Stimulated activated CD8-positive, alpha-beta memory T cell treated with anti-CD3 and anti-CD28 coated beads, Interleukin-15, amount 100 ng/mL, for 48 hours (primary cell): ENCODE measurements at places on chromosomes 3 and 15.

GRCh38 chr15:50112488-50113186, 6.4 kb downstream of the ATP8B4 start:
- DNase-seq = no peak

- DNase-seq = no peak
Observed at GRCh38 chr3:123586968-123587367, 2.1 kb upstream of the HACD2 start.

- DNase-seq = no peak
Observed at GRCh38 chr3:42822828-42823227, 13.6 kb downstream of the ACKR2 start.

DNA sequence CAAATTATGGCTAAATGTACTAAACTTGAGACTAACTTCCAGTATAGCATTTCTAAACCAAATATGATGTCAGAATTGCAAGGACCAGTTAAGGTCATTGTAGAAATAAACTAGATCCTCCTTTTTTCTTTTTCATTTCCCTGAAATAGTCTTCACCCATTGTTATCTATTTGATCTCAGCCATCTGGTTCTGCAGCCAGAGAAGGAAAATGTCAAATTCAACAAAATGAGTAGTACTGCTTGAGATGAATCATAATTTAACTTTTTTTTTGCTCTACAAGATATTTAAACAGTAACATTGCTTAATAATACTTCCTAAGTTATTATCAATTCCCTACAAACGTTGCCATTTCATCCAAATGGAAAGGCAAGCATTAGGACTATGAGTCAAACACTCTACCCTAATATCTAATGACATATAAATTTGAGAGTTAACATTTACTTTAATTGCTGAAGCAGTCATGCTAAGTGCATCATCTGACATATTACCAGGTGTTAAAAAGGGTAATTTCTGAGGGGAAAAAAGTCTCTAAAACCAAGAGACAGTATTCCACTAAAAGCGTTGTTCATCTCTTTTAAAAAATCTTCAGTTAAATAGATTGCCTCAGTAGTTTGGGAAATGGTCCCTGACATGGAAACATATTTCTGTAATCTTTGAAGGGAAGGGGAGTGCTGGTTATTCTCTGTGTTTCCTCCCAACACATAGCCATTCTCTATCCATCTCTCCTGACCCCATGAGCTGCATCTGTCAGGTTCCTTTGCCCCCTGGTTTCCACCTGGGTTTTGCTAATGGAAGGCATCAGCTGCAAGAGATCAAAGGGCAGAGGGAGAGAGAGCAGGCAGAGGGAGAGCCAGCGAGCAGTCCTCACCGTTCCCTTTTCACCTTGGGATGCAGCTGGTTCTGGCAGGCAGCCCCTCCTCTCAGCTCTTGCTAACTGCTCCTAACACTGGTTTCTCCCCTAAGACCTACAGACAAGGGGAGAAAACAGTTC, 138.5 kb downstream of the ARPP21 start:
- no peak for DNase-seq

- no peak for DNase-seq
Observed at GRCh38 chr15:63559753-63560152, 37.4 kb upstream of the FBXL22 start.

- no peak for DNase-seq
Observed at GRCh38 chr3:55569033-55569599, 82.0 kb upstream of the WNT5A start.

DNA sequence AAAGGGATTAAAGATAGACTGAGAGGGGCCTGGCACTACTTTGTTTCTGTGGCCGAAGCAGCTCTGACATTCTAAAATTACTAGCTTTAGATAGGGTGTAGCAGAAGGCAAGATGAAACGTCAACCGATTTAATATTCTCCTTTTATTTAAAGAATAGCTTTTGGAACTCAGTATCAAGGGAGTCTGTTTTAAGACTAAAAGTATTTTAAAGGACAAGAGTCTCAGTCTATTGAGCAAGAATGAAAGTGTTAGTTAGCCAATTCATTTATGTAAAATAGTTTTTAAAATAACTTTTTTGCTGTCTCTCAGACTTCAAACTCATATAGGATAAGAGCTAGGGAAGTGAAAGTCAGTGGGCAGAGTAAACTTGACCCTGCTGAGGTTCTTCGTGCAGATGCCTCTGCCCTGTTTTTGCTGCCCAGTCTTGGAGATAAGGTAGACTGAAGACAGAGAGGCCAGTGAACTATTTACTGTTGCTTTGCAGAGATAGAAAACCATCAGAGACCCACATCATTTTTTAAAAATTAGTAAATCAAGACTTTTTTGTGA, 1090.9 kb downstream of the ROBO2 start:
- DNase-seq = no peak

DNA sequence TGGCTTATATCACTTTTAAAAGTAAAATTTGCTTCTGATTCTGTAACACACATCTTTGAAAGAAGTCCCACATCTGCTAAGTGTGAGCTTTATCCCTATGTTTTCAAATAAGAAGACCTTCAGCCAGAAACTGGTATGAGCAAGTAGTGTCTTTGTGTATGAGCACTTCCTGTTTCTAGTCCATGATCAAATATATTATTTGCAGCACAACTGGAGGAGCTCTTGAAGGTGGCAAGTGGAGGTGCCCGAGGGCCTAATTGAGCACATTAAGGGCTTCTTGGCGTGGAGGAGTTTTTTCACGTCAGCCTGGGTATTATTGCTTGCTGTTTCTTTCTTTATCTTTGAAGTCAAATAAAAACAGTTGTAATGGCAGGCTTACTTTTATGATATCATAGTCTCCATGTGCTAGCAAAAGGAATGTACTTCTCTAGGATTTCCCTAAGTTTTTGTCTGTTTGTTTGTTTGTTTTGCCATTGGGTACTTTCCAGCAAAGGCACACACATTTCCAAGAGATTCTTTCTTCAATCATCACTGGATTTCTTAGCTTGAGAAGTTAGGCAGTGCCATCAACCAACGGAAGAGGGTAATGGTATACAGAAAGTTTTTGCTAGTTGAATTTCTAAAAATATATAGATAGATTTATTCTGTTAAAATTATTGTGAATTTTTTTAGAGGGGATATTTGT, 68.1 kb downstream of the MEIS2 start:
- no peak for DNase-seq

DNA sequence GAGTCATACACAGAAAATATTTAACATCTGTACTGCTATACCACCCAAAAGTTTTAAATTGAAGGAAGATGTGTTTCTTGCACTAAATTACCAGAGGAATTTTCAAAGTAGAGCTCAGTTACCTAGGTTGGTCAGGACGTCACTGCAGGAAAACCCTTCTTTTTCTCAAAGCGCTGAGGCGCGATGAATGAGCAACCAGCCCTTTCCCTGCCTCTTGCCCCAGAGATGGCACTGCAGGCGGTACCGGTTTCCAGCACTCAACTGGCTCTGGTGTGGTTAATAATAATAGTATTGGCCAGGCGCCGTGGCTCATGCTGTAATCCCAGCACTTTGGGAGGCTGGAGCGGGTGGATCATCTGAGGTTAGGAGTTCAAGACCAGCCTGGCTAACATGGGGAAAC, 49.3 kb downstream of the HES1 start:
- DNase-seq = no peak

DNA sequence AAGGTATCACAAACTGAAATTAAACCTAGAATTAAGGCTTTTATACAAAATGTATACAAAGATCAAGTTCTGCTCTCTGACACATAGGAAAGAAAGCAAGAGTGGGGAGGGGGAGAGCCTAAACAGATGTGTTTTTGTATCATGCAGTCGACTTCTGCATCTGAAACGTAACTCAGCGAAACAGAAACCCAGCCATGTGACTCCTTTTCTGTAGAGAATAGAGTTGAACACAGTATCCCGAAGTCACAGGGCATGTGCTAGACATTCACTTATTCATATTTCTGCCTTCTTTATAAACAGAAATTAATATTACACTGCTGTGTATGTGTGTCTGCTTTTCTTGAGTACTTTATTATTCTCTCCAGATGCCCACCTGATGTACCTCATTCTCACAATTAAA, 121.0 kb downstream of the PDZRN3 start:
- DNase-seq = no peak

DNA sequence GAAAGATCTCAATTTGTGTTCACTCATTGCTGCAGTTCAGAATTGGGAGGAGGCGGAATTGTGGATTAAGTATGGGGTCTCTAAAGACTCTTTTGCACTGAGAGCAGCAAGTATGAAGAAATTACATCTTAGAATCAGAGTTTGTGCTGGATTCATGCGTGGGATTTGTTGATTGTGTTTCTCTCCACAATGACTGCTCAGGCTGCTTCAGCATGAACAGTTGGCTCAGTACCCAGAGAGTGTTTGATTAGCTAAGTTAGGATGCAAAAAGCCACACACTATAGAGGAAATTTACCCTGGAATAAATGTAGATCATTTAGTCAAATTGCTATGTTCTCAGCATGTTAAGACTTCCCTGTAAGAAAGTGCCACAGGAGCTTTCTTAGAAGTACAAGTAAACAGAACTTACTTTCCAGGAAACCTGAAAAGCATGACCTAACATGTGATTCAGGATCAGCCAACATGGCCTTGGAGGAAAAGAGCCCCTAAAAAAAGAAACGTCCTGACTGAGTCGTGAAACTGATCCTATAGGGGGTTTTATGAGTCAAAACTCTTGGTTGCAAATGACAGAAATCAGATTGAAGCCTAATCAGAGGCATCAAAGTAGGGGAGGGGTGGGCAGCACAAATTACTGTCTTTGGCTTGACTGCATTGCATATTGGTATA, 32.6 kb downstream of the HHLA2 start:
- no peak for DNase-seq

DNA sequence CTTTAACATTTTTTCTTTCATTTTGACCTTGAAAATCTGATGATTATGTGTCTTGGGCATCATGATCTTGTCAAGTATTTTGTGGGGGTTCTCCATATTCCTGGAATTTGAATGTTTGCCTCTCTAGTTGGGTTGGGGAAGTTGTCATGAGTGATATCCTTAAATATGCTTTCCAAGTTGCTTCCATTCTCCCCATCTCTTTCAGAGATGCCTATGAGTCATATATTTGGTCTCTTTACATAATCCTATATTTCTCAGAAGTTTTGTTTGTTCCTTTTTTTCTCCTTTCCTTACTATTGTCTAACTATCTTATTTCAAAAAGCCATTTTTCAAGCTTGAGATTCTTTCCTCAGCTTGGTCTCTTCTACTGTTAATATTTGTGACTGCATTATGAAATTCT, 69.0 kb upstream of the CCDC80 start:
- DNase-seq = no peak

DNA sequence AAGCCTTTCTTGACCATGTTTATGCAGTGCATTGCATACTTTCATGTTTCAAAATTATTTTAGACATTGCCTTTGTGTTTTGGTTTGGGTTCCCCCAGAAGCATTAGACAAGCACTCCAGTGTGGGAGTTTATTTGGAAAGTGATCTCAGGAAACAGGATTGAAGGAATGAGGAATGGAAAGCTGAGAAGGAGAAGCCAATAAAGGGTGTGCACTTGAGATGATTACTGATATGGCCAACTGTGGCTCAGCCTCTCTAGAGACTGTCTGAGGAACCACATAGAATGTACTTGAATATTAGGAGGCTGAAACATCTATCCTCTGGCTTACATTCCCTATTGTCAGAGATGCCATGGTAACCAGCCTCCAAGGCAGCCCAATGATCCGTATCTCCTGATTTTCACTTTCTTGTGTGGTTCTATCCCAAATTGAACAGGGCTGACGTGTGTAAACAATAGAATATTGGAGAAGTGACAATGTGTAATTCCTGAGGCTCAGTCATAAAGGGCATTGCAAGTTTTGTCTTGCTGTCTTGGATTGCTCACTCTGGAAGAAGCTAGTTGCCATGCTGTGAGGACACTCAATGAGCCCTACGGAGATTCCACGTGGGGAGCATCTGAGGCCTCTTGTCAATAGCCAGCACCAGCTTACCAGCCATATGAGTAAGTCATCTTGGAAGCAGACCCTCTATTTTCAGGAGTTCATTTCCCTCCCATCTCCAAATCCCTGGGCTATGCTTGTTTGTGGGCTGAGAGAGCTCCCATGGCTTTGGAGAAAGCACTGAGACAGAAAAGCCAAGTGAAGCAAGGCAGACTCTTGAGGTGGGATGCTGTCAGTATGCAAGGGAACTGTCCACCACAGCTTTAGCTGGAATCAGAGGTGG, 84.7 kb downstream of the SCN11A start:
- DNase-seq = no peak

- DNase-seq = no peak
Observed at GRCh38 chr3:36954452-36955134, 9.7 kb upstream of the TRANK1 start.

DNA sequence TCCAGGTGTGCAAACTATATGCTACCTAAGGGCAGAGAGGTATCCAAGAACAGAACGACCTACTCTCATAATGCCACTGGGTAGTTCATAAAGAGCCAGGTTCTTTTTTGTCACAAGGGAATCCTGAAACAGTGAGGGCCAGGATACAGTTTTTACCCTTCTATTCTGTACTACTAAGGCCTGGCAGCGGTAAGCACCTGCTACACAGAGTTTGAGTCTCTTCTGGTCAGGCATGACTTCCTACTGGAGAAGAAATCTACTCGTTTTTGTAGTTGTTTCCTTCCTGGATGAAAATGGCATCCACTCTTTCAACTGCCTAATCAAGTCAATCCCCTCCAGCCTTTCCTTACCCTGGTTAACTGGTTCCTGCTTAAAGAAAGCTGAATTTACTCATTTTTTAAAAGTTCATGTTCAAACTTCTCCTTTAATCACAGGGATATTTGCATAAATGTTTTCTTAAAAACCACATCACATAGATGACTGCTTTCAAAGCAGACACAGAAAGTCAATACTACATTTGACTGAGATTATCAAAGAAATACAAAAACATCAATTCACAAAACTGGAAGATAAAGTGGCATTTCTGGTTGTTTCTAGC, 40.0 kb downstream of the MAP4 start:
- DNase-seq = no peak

DNA sequence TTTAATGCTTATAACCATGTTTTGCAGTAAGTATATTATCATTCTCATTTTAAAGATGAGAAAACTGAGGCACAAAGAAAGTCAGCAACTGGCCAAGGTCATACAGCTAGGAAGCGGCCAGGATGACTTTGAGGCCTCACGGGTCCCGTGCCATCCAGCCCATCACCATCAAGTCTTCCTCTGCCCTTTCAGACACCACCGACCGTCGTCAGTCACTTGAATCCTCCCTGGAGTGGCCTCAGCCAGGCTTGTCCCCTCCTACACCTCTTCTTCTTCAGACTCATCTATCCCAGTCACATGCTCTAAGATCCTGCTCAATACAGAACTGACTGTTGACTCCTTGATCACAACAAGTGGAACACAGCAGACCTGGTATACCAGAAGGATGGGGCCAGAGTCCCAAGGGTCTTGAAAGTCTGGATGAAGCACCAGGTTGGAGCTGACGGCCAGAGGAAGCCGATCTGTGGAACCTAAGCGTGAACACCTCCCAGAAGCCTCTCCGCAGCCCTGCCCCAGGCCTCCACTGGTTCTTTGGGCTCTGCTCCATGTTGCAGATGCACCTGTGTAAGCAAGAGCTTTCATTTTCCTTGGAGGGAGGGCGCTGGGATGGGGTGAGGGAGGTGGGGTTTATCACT, 22.1 kb downstream of the ITGA11 start:
- no peak for DNase-seq

- DNase-seq = no peak
Observed at GRCh38 chr3:197424266-197424665, 125.9 kb upstream of the DLG1 start.
